NCI-H1105 (cell line): ENCODE measurements at places on chromosomes 16 and 17.

- peak; percentile 7 for DNase-seq
These were observed 21.4 kb downstream of the RPS6KB1 start for GRCh38 chr17:59914274-59914854.

GRCh38 chr17:77613627-77614026 is 344.9 kb upstream of the TNRC6C start:
- no peak for DNase-seq

GRCh38 chr16:64077242-64077641 is 1044.6 kb downstream of the CDH11 start:
- no peak for DNase-seq

- no peak for DNase-seq
These were observed 85.6 kb upstream of the CDC42EP4 start for GRCh38 chr17:73397278-73397826.

DNA sequence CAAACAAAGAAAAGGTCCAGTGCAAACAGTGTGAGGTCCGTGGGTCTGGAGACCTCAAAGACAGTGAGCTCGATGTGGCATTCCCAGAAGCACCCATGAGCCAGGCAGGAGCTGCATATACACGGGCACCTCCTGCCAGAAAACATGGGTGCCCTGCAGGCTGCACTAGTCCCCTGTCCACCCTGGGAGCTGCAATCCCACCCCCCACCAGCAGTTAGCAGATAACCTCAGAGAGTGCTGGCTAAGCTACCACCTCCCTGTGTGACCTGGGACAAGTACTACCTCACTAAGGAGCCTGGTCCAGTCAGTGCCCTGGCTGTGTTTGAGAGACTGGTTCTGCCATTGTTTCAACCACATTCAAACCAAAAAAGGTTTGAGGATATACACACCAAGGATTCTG is 135.7 kb downstream of the ZNF423 start:
- DNase-seq = no peak

GRCh38 chr17:57911834-57912673 is 43.2 kb downstream of the CUEDC1 start:
- DNase-seq = peak; percentile 93

- DNase-seq = no peak
These were observed 216.3 kb downstream of the SPECC1 start for GRCh38 chr17:20225162-20226115.

DNA sequence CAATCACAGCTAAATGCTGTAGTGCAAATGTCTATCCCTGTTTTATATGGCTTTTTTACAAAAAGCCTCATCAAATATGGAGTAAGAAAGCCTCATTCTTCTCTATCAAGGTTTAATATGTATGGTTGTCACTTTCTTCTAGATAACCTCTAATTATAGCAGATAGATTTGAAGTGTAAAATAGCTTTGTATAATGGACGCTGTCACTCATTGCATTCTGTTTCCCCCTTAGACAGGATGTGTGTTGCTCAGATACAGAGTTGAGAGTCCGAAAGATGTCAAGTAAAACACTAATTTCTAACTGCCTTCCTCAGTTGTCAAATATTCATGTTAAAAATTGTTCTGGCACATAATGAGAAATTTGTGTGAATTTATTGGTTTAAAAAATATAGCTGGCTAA is 88.0 kb downstream of the NLK start:
- DNase-seq = no peak

- DNase-seq = no peak
These were observed 27.7 kb downstream of the RTN4RL1 start for GRCh38 chr17:1997289-1997926.

GRCh38 chr17:72118335-72119076 is 2.3 kb upstream of the SOX9 start:
- peak; percentile 14 for DNase-seq

DNA sequence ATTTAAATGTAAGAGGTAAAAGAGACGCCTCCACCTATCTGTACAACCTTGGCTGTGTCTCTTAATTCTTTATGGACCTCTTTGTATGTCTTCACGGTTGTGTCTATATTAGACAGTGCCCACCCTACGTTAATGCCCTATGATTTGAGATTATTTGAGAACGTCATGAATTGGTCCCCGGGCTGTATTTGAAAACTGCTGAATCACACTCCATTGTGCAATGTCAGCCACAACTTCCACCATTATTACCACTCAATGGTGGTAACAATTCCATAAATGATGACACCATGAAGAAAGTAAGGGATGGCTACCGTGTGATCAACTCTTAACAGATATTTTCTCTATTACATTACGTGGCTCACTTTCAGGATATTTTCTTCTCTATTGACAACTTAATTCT is 182.4 kb upstream of the RBFOX1 start:
- DNase-seq = no peak

DNA sequence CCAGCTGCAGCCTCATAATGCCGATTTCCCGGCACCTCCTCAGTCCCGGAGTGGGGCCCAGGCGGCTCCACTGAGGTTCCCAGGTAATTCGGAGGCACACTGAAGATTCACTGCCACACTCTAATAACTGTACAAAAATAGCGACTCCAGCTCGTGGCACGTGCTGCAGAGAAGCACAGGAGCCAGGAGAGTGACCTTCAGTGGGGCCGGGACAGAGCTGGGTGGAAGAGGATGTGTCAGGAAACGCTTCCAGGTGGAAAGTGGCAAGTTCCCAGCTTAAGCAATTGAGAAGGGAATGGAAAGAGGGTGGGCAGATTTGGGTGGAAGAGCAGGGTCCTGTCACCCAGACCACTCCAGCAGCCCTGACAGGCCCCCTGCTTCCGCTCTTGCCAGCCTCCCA is 3.1 kb upstream of the TRAP1 start:
- no peak for DNase-seq

DNA sequence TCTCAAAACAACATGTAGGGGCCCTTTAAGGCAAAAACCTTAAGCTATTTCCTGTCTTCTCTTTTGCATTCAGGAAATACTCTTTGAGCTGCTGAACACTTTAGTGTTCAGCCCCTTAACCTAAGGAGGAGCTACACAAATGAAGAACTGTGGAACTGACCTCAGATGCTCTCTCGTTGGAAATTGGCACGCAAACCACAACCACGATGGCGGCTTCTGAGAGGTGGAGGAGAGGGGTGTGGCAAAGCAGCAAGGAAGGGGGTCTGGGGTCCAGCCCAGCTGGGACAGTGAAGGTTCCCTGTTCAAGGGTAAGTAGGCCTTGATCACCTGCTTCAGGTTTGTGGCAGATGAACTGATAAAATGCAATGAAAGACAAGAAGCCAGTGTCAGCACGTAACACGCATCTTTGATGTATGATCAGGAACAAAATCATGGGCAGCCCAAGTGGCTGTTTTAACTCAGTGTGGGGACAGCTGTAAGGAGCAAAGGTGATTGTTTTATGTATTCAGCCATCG is 291.6 kb upstream of the TNRC6C start:
- DNase-seq = no peak

DNA sequence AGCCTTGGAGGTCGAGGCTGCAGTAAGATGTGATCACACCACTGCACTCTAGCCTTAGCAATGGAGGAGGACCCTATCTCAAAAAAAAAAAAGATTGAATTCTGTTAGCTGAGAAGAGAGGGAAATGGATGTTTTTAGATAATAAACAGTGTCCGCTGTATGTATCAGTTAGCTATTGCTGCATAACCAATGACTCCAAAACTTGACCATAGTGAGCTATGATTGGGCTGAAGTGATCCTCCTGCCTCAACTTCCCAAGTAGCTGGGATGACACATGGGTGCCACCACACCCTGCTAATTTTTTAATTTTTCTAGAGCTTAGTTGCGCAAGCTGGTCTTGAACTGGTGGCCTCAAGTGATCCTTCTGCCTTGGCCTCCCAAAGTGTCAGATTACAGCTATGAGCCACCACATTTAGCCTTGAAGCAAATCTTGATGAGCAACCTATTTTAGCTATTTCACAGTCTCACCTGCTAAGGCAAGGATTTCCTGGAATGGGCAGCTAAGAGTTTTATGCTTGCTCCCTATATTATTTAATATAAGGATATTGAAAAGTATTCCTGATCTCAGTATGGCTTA is 68.3 kb upstream of the ATF7IP2 start:
- no peak for DNase-seq

GRCh38 chr16:13039526-13039925 is 138.1 kb downstream of the SHISA9 start:
- no peak for DNase-seq

GRCh38 chr16:88352261-88353200 is 30.2 kb upstream of the ZNF469 start:
- no peak for DNase-seq

DNA sequence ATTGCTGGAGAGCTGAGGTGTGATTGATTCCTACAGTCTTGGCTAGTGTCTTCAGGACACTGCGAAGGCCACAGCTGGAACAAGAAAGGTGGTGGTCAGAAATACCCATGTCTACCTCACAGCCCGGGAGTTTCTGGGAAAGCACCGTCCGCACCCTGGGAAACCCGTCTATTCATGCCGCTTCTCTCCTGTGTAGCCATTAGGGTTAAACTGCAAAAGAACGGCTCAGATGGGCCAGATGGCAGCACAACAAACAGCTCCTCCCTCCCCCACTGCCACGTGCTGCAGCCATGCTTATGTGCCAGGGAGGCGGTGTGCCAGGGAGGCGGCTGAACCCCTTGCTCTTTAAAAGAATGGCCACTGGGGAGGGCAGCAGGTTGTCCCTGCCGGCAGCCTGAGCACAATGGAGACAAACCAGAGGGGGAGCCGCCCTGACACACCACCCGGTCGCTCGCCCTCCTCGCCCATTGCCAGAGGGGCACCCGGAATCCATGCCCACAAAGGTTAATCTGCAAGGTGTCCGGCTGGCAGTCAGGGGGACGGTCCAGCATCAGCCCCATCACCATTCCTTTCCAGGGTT is 65.2 kb downstream of the CYTH1 start:
- peak; percentile 84 for DNase-seq

- DNase-seq = no peak
These were observed 11.5 kb downstream of the TRIM25 start for GRCh38 chr17:56902348-56902747.
